ENCODE measurements at places on chromosomes 5 and 9.

- DNase-seq, result no peak
Measured at GRCh38 chr5:180281706-180282105, 10.2 kb downstream of the MAPK9 start.

- no peak for DNase-seq
Measured at GRCh38 chr5:988322-988721, 20.3 kb upstream of the NKD2 start.

- DNase-seq, result no peak
Measured at GRCh38 chr9:6405371-6405770, 7.6 kb upstream of the UHRF2 start.

- DNase-seq, result no peak
Measured at GRCh38 chr9:13513716-13514444, 234.4 kb upstream of the MPDZ start.

GRCh38 chr9:70551396-70551795, 136.9 kb upstream of the KLF9 start:
- DNase-seq, result no peak

Data from nucleus accumbens (tissue), 56 donors.